Astrocyte of the spinal cord (primary cell): ENCODE measurements at places on chromosomes 3 and 15.

DNA sequence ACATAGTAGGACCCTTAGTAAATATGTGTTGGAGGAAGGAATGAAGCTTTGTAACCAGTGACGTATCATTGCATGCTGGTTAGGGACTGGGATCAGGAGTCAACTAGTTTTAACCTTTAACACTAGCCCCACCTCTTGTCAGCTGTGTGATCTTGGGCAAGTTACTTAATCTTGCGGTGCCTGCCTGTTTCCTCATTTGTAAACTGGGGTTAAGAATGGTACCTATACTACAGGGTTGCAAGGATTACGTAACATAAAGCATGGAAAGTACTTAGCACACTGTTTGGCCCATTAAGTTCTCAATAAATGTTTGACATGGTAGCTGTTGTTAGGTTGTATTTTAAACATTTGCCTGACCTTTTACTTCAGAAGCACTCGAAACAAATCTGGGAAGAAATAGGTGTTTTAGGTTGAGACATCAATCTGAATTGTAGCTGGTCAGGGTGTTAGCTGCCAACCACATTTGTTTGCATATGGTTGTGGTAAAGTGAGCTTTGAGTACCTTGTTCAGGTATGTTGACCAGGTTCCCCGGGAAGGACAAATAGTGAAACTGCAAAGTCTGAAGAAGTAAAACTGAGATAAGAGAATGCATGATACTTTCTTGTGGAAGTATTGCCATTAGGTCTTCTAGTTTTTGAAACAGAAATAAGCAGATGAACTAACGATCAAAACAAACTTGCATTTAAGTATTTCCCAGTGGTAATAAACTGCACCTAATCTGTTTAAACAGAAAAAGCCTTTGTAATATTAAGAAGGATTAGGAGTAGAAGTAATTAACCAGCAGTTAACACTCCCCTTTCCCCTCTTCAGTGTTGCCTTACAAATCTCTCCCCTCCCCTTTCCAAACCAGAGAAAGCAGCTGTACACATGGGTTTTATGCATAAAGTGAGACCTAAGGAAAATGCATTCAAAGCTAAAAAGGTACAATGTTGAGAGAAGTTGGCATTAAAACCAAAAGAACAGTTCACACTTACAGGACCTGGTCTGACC, 25.8 kb upstream of the SCAANT1 start:
- no peak for DNase-seq

DNA sequence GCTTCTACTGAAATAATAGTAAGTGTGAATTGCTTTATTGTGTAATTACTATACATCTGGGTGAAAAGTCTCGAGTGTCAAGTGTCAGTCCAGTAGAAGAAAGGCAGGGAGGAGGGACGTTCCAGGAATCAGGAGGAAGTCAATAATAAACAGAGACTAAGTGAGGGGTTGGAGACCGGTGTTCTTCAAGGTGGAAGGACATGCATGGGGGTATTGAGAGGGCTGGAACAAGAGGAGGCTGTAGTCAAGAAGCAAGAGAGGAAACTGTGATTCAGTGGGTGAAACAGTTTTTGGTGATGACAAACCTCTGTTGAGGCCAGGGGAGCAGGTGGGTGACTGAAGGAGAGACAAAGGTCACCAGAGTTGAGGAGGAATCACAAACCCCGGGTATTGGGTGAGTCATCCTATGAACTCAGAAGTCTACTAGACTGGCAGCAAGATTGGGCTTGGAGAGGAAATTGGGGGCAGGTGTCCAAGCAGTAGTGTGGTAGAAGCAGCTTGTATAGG, 11.6 kb upstream of the SCAMP5 start:
- DNase-seq, result no peak

DNA sequence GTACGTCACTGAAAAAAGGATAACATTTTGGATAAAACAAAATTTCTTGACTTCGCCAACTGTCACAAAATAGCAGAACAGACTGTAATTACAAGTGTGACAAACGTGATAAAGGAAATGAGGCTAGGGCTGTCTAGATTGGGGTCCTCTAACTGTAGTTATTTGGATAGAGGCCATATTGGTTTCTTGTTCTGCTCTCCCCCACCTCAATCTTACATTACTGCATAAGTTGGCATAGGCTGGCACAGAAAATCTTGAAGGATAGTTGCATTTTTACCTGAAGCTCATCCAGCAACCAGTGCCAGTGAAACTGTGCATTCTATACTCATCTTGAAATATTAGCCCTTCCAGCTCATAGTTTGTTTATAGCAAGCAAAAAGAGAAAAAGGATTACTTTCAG, 84.6 kb downstream of the ITPR1 start:
- no peak for DNase-seq

DNA sequence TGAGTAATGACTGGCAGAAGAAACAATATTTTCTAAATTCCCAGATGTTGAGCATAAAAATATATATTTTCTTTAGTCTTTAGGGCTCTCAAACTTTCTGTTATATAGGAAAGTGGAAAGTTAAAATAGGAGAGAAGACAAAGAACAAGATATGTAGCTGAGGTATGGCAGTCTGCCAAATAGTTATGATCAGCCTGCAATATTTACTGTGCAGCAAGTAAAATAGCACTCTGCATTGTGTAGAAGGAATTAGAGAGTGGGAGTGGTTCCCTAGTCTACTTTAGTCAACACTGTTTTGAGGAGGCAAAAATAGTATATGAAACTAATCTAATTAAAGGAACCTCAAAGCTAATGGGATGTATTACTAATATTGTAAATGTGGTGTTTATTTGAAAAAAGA, 978.1 kb upstream of the ALCAM start:
- peak; percentile 35 for DNase-seq

DNA sequence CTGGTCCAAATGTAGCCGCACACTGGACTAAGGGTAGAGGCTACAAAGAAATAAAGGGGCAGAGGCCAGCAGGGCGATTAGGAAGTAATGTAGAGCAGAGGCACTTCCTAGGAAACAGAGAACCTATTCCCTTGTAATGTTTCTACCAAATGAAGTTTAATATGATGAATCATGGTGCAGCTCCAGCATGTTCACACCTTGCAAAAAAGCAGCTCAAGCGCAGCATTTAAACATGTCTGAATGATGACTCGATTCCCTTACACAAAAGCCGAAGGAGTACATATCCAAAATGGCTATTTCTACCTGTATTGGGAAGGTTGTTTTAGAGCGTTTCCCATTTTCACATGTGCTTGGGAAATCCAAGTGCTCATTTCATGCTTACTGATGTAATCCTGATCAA, 204.8 kb downstream of the MECOM start:
- no peak for DNase-seq

DNA sequence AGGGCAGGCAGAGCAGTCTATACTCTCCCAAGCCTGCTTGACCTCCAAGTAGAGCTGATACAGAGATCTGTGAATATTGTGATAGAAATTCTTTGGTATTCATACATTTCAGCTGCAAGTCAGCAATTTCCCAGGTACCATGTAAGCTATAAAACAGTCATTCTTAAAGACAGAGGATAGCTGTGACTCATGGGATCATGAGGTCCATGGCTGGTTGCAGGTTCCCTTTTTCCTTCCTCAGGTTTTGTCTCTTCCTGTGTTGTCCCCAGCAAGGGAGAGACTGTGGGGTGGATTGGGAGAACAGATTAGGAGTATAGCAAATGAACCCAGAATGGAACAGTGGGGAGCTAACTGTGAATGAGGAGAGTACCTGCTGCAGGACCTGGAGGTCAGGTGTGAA, 5.4 kb upstream of the P4HTM start:
- no peak for DNase-seq

DNA sequence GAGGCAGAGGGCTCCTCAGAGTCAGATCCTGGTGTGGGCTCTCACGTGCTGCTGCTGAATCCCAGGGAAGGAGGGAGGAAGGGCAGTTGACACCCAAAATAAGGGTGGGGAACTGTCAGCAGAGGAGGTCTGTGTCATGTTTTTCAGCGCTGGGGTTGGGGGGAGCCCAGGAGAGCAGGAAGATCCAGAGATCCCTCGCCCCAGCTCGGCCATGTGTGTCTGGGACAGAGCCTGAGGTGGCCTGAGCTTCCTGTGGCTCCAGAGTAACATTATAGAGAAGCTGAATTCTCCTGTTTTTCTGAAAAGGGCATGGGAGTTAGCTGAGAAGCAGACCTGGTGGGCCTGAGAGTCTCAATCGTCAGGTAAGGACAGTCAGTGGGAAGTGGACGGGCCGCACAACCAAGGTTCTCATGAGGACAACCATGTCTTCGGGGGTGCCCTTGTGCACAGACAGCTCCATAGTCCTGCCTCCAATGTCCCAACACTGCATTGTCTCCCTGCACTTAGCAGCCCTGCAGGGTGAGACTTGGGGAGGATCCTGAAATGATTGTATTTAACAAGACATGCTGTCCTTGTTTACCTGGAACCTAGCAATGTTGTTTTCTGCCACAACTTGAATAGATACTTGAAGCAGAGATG, 18.4 kb downstream of the UMPS start:
- DNase-seq, result no peak

DNA sequence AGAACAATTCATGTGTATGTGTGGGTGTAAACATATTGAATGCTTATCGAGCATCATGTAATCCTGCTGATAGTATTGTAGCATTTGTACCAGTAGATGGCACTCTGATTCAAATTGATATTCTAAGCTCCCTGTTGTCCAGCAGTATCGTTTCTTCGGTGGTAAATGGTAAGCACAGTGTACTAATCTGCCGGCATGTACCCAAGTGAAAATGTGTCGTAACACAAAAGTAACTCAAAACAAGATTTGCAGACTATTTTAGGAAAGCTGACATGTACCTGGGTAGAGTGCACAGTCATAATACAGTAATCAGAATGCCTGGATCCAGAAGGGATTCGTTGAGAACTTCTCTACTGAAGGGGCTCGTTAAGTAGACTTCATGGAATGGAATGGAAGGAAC, 31.7 kb upstream of the MNS1 start:
- peak; percentile 75 for DNase-seq

DNA sequence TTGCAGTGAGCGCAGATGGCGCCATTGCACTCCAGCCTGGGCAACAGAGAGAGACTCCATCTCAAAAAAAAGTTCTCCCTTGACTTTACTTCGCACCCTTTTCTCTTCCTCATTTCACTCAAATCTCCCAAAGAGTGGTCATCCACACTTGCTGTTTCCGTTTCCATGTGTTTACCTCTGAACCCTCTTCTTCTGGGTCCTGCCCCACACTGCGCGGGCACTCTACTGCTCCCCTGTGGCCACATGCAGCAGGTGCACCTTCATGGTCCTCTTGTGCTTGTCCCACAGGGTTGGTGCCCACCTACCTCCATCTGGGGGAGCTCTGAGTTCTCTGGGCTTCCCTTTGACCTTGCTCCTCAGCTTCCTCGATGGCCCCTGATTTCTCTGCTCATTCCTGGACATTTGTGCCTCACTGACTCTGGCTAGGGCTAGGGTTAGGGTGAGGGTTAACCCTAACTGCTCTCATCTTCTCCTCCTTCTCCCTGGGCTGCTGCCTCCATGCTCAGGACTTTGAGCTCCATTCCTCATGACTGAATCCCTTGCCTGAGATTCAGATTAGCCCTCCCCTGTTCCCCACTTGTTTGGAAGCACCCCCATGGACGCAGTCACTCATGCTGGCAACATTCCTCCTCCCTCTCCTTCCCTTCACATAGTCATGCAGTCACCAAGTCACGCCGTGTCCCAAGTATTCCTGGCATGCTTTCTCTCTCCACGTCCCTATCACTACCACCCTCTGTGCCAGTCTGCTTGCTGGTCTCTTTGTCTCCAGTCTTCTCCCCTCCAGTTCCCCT, 26.6 kb upstream of the KY start:
- no peak for DNase-seq

DNA sequence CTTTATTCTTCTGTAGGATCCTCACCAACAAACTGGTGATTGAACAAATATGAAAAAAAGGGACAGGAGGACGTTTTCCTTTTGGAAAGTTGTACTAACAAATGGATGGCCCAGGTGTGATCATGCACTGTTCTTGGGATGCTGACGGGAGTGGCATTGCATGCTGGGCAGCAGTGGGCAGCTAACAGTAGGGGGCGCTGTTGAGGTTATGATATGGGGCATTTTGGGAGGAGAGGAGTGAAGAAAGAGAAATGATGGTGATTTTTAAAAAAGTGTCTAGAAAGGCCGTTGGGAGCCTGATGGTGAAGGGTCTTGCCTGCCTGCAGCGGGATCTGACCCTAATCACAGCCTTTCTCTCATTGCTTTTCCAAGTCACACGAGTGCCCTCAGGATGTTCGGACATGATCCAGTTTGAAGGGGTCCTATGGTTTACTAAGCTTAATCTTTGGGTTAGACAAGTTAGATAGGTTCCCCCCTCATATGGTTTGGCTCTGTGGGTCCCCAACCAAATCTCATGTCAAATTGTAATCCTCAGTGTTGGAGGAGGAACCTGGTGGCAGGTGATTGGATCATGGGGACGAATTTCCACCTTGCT, 46.2 kb upstream of the PRTG start:
- no peak for DNase-seq

GRCh38 chr3:5498981-5499380, 311.5 kb downstream of the EDEM1 start:
- DNase-seq, result no peak

DNA sequence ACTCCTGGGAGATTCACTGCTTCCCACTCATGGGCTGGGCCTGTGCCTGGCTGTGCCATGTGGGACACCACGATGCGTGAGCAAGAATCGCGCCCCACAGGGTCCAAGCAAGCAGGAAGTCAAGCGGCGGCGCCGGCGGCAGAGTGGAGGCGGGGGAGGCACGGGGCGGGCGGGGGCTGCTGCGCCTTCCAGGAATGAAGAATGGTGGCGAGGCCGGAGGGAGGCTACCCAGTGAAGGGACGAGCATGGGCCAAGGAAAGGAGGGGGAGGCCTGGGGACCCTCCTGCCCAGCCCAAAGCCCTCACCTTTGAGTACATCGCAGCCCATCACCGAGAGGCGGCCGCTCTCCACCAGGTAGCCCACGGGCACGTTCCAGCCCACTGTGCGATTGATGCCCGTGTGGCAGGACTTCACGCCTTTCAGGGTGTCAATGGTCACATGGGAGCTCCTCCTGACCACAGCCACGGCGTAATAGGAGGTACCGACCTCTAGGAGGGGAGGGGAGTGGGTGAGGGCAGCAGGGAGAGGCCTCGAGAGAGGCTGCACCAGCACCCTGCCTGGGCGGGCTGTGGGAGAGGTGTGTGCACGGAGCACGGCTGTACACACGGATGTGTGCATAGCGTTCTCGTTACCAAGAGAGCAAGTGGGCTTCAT, 5.5 kb downstream of the MELTF start:
- DNase-seq, result no peak

GRCh38 chr15:70086636-70087035, 11.1 kb downstream of the TLE3 start:
- no peak for DNase-seq

- no peak for DNase-seq
Observed at GRCh38 chr3:20201143-20201542, 15.1 kb upstream of the SGO1 start.

- DNase-seq, result no peak
Observed at GRCh38 chr3:47427866-47428265, 47.0 kb downstream of the PTPN23 start.

DNA sequence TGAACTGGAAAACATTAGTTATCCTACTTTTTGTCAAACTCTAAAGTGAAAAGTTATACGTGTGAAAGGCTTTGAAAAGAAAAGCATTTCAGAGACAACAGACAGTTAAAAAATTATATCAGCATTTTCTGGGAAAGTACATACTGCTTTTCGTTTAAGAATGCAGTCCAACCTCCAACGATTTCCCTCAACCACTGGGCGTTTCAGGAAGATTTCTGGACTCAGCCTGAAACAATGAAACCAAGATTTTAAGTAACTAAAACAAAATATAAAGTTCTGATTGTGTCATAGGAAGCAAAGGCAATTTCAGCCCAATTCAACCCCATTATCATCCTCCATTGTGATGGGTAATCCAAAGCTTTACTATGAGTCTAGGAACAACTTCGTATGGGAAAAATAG, 110.7 kb downstream of the PLD1 start:
- no peak for DNase-seq

- peak; percentile 70 for DNase-seq
Observed at GRCh38 chr3:169769287-169770181, at the start of gene ACTRT3. ACTRT3 (minus strand) TSS chr3:169769561; CDS start chr3:169769520, 41 bp downstream.

- no peak for DNase-seq
Observed at GRCh38 chr3:102980355-102980696, 545.5 kb downstream of the ZPLD1 start.
